ENCODE measurements at places on chromosomes 5 and 9. TPM values are rescaled to one million over a fixed set of nuclear protein-coding genes. Genes with fewer than 3 reads are reported as not detected.

Gene MARVELD2
- total RNA-seq: 28.6 TPM

Gene IFNA14
- not detected for total RNA-seq

Gene ZFP2
- 2.9 TPM for total RNA-seq

Gene ARL10
- 8.8 TPM for total RNA-seq

Gene TUSC1
- 13.7 TPM for total RNA-seq

Gene PCDHA3
- total RNA-seq: 0.07 TPM

GRCh38 chr9:79660615-79661014, 88.8 kb downstream of the TLE4 start:
- DNase-seq: no peak

DNA sequence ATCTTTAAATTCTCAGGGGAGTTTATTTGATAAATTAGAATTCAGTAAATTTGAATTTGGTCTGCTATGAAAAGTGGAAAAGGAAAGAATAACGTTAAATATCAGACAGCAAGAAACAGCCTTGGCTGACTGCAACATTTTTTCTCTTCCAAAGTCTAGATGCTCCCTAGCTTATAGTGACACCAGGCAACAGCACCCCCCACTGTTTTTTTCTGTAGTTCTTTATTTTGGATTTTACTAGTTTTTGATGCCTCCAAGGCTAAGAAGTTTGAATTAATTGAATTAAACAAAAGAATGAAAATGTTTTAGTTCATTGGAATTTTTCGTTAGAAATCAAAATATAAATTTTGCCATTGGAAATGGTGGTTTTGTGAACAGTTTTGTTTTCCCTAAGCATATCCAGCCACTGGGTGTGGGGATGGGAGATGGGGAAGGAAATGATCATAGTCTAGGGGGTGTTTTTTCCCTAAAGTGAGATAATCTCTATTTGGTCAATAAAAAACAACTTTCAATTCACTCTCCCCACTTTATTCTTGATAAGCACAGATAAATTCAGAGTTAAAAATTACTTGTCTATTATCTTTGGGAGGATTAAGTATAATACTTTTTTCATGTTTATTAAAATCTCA, 199.3 kb upstream of the CD180 start:
- DNase-seq: no peak

DNA sequence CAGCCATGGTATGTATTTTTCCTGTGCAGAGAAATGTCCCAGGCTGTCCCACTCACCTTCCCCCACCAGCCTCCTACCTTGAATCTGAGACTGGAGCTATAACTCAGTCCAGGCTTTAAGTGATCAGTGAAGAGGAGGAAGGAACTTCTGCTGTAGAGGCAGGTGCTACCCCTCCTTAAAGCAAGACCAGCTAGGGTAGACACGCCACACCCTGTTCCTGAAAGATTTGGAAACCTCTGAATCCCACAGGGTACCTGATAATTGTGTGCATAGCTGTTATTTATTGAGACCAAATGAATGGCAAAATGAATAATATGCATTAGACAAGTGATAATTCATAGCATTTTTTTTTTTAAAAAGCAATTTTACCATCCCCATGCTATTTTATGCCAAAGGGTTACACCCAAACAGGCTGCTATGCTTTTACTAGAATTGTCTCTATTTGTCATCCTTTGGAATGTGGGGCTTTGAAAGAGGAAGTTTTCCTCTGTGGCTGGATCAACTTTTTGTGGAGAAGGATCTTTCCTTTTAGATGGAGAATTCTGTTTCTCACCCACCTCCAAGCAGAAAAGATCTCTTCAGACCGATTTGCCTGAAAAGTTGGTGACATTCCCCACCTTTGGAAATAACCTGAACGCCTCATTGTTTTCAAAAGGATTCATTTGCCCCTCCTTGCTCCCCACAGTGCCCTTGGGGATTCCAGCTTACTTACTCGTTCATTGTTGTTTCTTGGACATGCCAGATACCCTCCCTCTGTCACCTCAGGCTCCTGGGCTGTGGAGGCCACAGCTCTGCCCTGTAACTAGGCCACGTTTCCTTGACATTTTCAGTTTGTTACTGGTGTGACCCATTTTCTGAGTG, 248.7 kb downstream of the NR3C1 start:
- no peak for DNase-seq

DNA sequence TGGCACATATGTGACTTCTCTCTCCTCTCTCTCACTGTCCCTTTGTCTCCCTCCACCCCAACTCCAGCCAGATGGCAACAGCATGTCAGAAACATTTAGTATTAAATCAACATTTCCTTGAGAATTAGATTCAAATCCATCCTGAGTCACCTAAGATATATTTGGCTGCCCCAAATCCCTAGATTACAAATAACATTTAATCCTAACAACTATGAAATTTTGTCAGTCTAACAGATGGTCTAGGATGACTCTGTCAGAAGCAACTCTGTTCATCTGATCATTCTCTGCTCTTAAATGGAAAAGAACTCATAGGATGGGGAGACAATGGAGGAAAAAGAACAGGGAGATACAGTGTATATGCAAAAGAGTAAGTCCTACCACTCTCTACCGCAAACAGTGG, 201.2 kb downstream of the TSSK1B start:
- no peak for DNase-seq

DNA sequence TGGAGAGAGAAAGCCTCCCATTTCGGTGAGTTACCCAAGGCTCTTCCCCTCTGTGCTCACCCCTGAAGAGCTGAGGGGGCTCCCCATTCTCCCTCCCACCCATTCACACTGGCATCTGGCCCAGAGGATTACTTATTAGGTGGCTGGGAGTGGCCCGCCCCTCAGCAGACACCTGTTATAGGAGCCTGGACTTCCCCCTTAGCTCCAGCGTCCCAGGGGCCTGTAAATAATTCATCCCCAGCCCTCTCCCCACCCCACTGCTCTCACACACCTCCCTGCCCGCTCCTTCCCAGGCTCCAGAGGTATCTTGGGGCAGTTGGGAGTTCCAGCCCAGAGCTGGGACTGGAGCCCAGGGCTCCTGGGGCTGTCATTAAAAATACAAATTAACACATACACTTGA, 11.6 kb upstream of the SLC6A7 start:
- no peak for DNase-seq

DNA sequence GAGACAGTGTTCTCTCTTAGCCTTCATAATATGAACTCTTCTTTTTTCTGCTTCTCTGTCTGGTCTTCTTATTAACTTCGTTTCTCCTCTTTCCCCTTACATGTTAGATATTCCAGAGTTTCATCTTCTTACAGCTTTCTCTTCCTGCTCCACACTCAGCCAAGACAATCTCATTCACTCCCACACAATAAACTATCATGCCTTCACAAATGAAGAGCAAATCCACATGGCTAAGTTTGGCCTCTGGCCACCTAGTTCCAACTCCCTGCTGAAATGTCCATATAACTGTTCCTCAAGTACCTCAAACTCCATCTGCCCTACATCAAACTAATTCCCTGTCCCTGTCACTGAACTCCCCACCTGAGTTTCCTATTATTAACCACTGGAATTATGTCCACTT, 18.4 kb downstream of the IL33 start:
- DNase-seq: no peak

DNA sequence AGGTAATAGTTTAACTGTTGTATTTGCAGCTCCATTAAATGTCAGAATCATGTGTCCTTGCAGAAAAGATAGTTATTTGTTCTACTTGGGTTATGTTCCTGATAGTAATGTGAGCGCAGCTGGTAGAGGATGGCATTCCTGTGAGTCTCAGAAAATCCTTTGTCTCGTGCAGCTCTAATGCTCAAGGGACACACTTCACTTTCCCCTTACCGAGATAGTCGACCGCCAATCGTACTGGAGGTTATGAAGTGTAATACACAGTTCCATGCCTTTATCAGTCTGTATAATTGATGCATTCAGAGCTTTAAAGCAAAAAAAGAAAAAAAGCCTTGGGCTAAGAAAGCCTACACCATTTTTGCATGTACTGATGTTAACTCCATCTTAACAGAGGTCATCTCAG, 60.2 kb upstream of the SRP19 start:
- DNase-seq: no peak
